Activated naive CD4-positive, alpha-beta T cell treated with anti-CD3 and anti-CD28 coated beads, Interleukin-2, amount 10 ng/mL, durations not matched to agents 7 days and 5 days (primary cell): ENCODE measurements at places on chromosomes 5 and 9.

DNA sequence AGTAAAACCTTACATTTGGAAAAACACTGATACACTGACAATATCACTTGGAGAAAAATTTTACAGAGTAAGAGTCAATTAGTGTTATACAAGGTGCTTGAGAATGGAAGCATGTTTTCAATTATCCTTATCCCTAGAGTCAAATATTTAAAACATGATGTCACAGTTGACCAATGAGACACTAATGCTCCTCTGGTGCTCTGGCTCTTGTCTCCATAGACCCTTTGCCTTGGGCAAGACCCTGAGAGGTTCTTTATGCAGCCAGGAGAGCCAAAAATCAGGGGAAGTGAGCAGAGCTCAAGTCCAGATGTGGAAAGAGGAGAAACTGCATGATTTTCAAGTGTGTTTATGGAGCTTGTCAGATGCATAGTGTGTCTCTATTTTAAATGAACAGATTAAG lies 153.9 kb downstream of the MARCHF11 start:
- no peak overlapping the region for H3K4me3 ChIP-seq
- H3K27ac ChIP-seq: no peak overlapping the region
- DNase-seq: no peak
- H3K27me3 ChIP-seq: no peaks in the 10 kb centered on the region
- H3K36me3 ChIP-seq: no peaks in the 10 kb centered on the region
- no peaks in the 10 kb centered on the region for H3K4me1 ChIP-seq

GRCh38 chr9:133905493-133905892 lies 86.6 kb downstream of the VAV2 start:
- DNase-seq: no peak
- no peak overlapping the region for H3K4me3 ChIP-seq
- H3K27ac ChIP-seq: no peak overlapping the region
- no peaks in the 10 kb centered on the region for H3K27me3 ChIP-seq
- no peaks in the 10 kb centered on the region for H3K4me1 ChIP-seq

- H3K27ac ChIP-seq: no peak overlapping the region
- DNase-seq: no peak
- no peaks in the 10 kb centered on the region for H3K4me1 ChIP-seq
- peaks cover 8% of the 10 kb centered on the region for H3K27me3 ChIP-seq
- H3K4me3 ChIP-seq: no peak overlapping the region
Observed at GRCh38 chr5:111948092-111948841, 191.3 kb upstream of the NREP start.

DNA sequence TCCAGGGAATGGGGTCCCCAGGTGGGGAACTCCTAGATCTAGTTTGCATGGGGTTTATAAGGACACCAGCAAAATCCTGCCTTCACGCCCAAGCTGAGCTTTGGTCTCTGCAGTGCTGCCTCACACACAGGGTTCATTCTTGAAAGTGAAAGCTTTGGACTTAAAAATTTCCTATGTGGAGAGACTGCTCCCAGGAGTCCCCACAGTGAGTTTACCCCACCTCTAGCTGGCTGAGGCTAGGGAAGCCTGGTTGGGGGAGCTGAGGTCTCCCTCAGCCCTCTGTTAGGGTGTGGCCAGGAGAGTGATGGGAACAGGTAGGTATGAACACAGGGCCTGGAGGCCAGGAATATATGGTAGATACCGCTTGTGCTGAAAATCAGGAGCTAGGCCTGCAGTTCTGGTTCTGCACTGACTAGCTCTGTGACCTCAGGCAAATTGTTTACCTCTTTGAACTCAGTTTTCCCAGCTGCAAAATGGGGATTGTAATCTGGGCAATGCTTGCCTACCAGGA lies 41.5 kb upstream of the LARP1 start:
- no peaks in the 10 kb centered on the region for H3K27me3 ChIP-seq
- no peak for DNase-seq
- no peak overlapping the region for H3K4me3 ChIP-seq
- H3K27ac ChIP-seq: no peak overlapping the region
- H3K36me3 ChIP-seq: no peaks in the 10 kb centered on the region

DNA sequence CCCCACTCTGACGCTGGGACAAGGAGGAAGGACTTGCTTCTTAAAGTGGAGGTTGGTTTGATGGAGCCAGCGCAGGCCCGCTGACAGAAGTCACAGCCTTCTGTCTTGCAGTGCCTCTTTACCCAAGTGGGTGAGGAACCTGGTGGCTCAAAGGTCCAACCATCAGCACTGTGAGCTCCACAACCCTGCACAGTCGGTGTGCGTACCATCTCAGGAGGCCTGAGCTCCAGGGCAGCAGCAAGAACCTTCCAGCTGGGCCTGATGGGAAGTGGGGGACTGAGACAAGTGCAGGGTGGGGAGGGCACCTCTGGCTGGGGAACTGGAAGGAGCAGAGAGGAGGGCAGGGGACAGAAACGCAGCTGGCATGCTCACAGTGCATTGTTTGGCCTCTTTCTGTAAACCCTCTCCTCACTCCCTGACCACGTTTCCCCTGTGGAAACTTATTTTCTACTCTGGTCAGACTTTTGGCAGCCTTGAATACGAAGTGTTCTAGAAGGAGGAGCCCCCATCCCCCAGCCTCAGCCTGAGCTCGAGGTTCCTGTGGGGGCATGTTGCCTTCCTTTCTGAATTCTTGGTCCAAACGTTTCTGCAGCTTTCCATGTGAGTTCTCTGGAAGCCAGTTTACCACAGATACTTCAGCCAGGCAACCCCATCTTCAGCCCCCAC lies 178.5 kb upstream of the PITX1 start:
- no peak overlapping the region for H3K27ac ChIP-seq
- DNase-seq: no peak
- no peak overlapping the region for H3K4me3 ChIP-seq
- H3K4me1 ChIP-seq: no peaks in the 10 kb centered on the region
- no peaks in the 10 kb centered on the region for H3K36me3 ChIP-seq

GRCh38 chr5:168961681-168962080 lies 339.3 kb downstream of the SLIT3 start:
- no peak for DNase-seq
- no peak overlapping the region for H3K27ac ChIP-seq
- no peaks in the 10 kb centered on the region for H3K36me3 ChIP-seq
- H3K4me1 ChIP-seq: no peaks in the 10 kb centered on the region

DNA sequence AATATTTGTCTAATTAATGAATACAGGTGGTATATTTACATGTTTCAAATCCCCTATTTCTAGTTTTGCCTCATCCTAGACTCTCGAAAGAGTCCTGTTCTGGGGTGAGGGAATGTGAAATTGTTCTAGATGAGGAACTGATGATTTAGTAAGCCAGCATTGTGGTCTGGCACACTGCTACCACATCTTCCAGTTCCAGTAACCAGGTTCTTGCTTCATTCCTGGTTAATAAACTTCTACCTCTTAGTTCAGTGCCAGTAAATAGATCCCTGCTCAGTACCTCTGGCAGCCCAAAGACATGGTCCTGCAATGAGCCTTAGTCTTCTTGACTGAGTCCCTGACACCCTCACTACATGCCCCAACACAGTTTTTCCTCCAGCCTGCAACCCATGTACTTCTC lies 207.7 kb downstream of the SREK1 start:
- H3K4me3 ChIP-seq: no peak overlapping the region
- no peaks in the 10 kb centered on the region for H3K4me1 ChIP-seq
- H3K36me3 ChIP-seq: no peaks in the 10 kb centered on the region
- no peak overlapping the region for H3K27ac ChIP-seq
- H3K27me3 ChIP-seq: peaks cover 18% of the 10 kb centered on the region

DNA sequence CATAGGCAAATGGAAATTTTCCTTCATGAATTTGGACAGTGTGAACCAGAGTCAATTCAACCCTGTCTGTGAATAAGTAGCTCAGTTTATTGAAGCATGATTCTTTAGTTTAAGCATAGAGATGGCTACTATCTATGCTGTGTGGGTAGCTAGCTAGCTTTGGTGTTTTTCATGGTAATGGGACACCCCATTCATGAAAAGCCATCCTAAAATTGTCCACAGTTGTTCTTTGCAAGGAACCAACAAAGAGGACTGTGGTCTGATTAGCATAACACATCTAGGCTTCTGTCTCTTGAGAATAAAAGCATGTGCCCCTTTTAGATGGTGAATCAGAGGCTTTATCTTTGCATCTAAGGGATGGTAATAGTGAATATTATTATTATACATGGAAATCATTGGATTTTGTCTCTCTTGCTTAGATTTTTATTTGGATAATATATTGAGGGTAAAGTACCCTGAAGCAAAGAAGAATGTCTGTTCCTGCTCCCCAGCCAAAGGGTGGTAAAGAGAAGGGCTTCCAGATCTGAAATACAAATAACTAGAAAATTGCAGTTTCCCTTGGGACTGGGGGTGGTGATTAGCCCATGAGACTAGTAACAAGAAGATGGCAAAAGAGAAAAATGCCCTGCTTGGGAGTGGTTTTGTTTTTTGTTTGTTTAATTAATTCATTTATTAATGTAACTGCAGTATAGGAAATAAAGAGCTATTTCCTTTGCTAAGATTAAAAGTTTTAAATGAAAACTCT lies 624.2 kb upstream of the ZNF608 start:
- no peaks in the 10 kb centered on the region for H3K4me1 ChIP-seq
- no peak overlapping the region for H3K27ac ChIP-seq
- H3K27me3 ChIP-seq: no peaks in the 10 kb centered on the region
- no peaks in the 10 kb centered on the region for H3K36me3 ChIP-seq

DNA sequence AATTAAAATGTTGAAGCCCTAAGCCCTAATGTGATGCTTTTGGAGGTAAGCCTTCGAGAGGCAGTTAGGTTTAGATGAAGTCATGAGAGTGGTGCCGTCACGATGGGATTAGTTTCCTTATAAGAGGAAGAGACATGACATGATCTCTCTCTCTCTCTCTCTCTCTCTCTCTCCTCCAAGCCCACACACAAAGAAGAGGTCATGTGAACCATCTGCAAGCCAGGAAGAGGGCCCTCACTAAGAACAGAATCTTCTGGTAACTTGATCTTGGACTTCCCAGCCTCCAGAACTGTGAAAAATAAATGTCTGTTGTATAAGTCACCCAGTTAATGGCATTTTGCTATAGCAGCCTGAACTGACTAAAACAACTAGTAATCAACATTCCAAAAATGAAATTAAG lies 175.5 kb downstream of the GNA14 start:
- H3K27me3 ChIP-seq: peaks cover 5% of the 10 kb centered on the region
- H3K27ac ChIP-seq: no peak overlapping the region
- peaks cover 3% of the 10 kb centered on the region for H3K36me3 ChIP-seq
- H3K4me1 ChIP-seq: peaks cover 34% of the 10 kb centered on the region
- no peak for DNase-seq

GRCh38 chr5:180631549-180632383 lies 17.6 kb downstream of the FLT4 start:
- no peak overlapping the region for H3K27ac ChIP-seq
- no peaks in the 10 kb centered on the region for H3K27me3 ChIP-seq
- H3K4me1 ChIP-seq: no peaks in the 10 kb centered on the region
- H3K4me3 ChIP-seq: no peak overlapping the region
- DNase-seq: no peak

- no peak overlapping the region for H3K4me3 ChIP-seq
- no peak for DNase-seq
- H3K4me1 ChIP-seq: no peaks in the 10 kb centered on the region
- no peaks in the 10 kb centered on the region for H3K36me3 ChIP-seq
Observed at GRCh38 chr5:124056991-124057723, 545.2 kb downstream of the CSNK1G3 start.

DNA sequence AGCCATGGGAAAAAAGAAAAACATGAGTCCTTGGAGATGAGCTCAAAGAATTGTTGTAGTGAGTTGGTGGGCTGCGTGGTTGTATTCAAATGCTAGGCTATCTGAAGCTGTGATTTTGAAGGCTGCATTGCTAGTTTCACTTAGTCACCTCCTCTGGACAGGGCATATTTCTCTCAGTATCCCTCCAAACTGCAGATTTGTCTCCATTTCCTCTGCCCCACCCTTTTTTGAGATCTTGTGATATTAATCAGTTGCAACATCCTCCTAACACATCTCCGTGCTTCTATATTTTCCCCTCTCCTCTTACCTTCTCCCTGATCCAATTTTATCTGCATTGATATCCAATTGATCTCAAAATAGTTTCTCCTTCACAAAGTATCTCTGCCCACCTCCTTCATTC lies 1048.0 kb upstream of the WWC1 start:
- no peak for DNase-seq
- no peaks in the 10 kb centered on the region for H3K36me3 ChIP-seq
- no peaks in the 10 kb centered on the region for H3K4me1 ChIP-seq
- no peaks in the 10 kb centered on the region for H3K27me3 ChIP-seq
- no peak overlapping the region for H3K4me3 ChIP-seq
- H3K27ac ChIP-seq: no peak overlapping the region

GRCh38 chr5:93789173-93790067 lies 48.0 kb upstream of the POU5F2 start:
- DNase-seq: no peak
- H3K36me3 ChIP-seq: peaks cover 3% of the 10 kb centered on the region
- no peak overlapping the region for H3K4me3 ChIP-seq
- no peak overlapping the region for H3K27ac ChIP-seq

GRCh38 chr9:120917929-120918762 lies 8.4 kb downstream of the TRAF1 start:
- peaks cover 88% of the 10 kb centered on the region for H3K36me3 ChIP-seq
- DNase-seq: no peak
- no peaks in the 10 kb centered on the region for H3K27me3 ChIP-seq
- peak overlapping the region; percentile 80 for H3K27ac ChIP-seq
- H3K4me1 ChIP-seq: peaks cover 85% of the 10 kb centered on the region

- no peaks in the 10 kb centered on the region for H3K4me1 ChIP-seq
- no peaks in the 10 kb centered on the region for H3K36me3 ChIP-seq
- no peak overlapping the region for H3K4me3 ChIP-seq
- no peak for DNase-seq
- no peaks in the 10 kb centered on the region for H3K27me3 ChIP-seq
- H3K27ac ChIP-seq: no peak overlapping the region
Observed at GRCh38 chr5:128455841-128456361, 82.1 kb downstream of the FBN2 start.

DNA sequence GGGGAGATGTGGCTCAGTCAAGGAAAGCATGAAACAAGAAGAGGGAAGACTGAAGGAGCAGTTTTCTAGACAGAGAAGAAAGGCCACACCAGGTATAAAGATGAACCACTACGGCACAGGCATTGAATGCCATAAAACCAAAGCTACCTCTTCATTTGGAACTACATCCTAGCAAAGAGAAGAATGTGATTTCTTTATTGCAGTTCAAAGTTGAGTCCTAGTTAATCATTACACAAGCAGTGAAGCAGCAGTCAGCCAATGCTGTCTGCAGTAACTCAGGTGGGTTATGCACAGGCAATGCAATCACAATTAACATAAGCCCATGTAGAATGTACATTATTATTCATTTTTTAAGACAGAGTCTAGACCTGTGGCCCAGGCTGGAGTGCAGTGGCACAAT lies 21.7 kb upstream of the PCAT7 start:
- no peak overlapping the region for H3K27ac ChIP-seq
- H3K4me3 ChIP-seq: no peak overlapping the region
- H3K36me3 ChIP-seq: no peaks in the 10 kb centered on the region
- peaks cover 3% of the 10 kb centered on the region for H3K27me3 ChIP-seq
- no peak for DNase-seq

DNA sequence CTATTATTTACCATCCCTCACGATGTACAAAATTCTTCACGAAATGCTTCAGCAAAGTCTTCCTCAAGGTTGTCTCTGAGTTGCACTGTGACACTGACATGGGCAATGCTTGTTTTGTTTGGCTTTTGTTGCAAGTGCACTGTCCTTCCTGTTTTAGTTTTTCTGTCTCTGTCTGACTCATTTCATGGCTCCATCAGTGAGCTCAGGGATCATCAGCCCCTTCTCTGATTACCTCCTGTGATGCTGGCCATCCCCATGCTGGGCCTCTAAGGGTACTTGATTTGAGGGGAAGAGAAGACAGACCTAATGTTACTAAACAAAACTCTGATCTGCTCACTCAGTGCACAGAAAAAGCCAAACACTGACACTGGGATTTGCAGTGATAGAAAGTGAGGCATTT lies 37.6 kb upstream of the STX17 start:
- H3K4me1 ChIP-seq: peaks cover 24% of the 10 kb centered on the region
- H3K4me3 ChIP-seq: no peak overlapping the region
- no peaks in the 10 kb centered on the region for H3K36me3 ChIP-seq
- H3K27me3 ChIP-seq: peaks cover 7% of the 10 kb centered on the region
